ENCODE measurements at places on chromosomes 1 and 21.

- no peak for DNase-seq
Observed at GRCh38 chr1:3499611-3500010, 45.1 kb downstream of the ARHGEF16 start.

- no peak for DNase-seq
Observed at GRCh38 chr1:110594456-110595352, 11.5 kb downstream of the KCNA2 start.

- DNase-seq, result no peak
Observed at GRCh38 chr1:97647776-97648175, 273.1 kb downstream of the DPYD start.

- no peak for DNase-seq
Observed at GRCh38 chr21:25640202-25640942, 1.3 kb downstream of the JAM2 start.

- DNase-seq, result no peak
Observed at GRCh38 chr1:4787551-4787950, 133.1 kb downstream of the AJAP1 start.

DNA sequence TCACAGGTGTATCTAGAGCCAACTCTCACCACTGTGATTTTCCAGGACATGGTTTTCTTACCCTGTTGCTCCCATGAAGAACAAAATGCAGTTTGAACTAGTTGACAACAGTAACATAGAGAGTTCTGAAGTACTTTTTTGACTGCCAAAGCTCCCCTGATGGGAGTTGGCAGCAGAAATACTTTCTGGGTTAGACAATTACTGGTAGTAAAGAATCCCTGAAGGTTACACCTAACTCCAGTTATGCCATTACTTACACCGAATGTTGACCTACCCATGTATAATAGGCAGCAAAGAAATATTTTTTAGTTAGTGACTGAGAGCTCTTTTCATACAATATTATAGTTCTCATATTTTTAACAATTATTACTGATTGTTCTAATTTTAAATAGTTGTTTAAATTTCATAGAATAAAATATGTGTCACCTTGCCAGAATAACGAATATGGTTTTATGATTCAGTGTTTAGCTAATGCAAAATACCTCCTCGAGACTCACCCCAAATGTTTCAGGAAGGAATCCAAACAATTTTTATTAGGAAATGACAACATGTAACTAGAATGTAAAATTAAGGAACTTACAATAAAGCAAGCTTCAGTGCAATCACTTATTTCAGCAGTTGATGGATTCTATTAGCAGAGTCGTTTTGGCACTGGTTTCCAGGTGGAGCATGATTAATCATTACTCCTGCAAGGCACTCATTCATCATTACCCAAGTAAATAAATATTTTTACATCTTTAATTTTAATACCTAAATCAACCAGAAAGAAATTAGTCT lies 237.6 kb downstream of the MRPL39 start:
- DNase-seq, result no peak

- DNase-seq, result no peak
Observed at GRCh38 chr1:1799716-1800115, 21.4 kb upstream of the NADK start.

- no peak for DNase-seq
Observed at GRCh38 chr1:59979666-59980065, 53.1 kb upstream of the CYP2J2 start.

- no peak for DNase-seq
Observed at GRCh38 chr1:150269451-150269850, 635 bp upstream of the APH1A start.

DNA sequence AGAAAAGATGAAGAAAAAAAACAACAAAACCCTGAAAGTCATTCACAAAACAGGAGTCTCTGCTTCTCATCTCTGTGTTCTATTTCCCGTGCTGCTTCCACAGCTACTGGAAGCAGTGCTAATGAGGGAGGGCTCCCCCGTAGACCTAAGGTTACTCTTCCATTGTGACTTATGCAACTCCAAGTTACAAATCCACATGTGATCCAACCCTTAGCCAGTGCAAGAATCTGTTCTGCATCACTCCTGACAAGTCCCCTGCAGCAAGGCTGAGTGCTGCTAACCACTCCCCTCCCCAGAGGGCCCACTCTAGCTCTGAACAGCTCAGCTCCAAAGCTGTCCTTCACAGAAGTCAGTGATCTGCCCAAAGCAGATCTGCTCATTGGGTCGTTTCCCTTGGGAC lies 10.3 kb downstream of the DNALI1 start:
- no peak for DNase-seq

DNA sequence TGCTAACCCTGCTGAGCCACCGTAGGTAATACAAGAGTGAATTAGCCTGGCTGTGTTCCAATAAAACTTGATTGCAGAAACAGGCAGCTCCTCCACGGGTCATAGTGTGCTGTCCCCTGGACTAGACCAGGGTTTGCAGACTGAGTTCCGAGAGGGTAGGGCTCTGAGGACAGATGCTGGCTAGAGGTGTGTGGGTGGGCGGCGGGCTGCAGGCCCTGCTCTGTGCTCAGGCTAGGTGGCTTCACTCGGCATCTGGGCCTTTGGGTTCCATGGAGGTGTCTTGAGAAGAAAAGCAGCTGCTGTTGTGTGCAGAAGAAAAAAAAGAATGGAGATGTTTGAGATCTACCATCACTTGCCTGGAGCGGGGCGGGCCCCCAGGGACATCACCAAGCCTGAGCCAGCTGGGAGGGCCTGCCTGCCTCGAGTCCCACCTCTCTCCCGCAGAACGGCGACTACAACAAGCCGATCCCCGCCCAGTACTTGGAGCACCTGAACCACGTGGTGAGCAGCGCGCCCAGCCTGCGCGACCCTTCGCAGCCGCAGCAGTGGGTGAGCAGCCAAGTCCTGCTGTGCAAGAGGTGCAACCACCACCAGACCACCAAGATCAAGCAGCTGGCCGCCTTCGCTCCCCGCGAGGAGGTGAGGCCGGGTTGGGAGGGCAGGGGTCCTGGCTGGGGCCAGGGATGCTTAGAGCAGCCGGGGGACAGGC lies 7.9 kb downstream of the TMEM201 start:
- DNase-seq, result no peak

- DNase-seq, result no peak
Observed at GRCh38 chr1:183195142-183195574, 9.1 kb downstream of the LAMC2 start.

DNA sequence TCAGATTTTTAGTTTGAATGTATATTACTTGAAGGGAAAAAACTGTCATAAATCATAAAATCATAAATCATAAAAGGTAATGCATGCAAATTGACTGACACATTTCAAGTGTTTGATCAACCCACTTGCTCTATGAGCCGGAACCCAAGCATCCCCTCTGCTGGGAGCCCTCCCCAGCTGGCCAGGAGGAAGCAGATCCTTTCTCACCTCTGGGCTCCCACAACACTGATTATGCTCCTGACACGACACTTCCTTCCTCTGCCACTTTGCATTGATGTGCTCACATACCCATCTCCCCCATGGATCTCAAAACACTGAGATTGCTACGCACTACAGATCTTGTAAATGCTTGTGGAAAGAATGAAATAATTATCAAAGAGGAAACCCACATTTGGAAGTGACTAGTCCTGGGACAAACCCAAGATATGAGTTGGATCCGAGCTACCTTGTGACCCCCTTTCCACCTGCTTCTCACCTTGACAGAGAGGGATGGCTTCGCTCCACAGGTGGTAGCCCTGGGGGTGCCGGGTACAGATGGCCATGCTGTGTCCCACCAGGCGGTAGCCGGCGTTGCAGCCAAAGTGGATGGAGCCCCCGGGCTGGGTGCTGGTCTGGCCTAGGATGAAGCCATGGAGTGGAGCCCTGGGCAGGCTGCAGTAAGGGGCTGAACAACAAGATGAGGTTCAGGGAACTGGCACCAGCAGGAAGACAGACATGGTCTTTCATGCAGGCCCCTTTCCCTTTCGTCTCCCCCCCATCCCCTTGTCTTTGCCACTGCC lies 104.6 kb downstream of the ZSCAN20 start:
- DNase-seq, result no peak

DNA sequence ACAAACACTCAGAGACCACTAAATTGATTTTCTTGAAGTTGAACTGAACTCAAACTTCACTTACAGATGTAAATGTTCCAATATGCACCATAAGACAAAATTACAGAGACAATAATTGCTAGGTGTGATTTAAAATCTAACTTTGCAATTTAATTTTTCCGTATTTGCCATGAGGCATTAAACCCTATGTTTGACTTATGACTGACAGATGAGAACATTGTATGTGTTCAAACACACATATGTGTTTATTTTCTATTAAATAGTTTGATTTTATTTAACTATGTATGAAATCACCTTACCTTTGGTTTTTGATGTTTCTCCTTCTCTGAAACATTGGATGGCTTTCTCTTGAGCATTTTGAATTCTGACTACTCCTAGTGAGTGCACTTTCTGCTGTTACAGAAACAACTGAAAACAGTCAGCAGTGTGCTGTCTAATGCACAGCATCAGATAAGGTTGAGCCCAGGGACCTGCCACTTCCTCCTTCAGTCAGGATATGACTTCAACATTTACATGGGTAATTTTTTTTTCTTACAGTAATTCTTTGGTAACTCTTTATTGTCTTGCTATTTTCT lies at the start of gene SAMSN1:
SAMSN1 (minus strand) TSS at position 410 of the 575 bp plus-strand sequence; CDS start at position 356, 54 bp downstream.
- DNase-seq, result no peak

GRCh38 chr1:230011333-230012092 lies 55.5 kb upstream of the GALNT2 start:
- DNase-seq, result no peak

DNA sequence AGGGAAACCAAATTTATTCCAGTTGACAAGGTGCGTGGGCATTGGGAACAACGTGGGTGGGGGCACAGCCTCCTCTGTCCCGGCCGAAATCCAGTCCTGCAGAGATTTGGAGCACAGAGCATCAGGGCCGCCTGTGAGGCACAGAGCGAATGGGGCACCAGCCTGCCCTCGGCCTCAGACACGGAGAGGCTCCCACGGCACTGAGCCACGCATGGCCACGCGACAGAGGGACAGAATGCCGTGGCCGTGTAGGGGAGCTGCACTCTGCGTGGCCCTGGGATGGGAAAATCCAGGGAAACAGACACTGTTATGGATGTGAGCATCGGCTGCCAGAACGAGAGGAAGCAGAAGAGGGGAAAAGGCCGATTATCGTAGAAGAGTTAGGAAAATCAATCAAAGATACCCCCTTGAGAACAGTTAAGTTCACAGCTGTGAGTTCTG lies 13.5 kb upstream of the C1orf159 start:
- DNase-seq, result no peak

DNA sequence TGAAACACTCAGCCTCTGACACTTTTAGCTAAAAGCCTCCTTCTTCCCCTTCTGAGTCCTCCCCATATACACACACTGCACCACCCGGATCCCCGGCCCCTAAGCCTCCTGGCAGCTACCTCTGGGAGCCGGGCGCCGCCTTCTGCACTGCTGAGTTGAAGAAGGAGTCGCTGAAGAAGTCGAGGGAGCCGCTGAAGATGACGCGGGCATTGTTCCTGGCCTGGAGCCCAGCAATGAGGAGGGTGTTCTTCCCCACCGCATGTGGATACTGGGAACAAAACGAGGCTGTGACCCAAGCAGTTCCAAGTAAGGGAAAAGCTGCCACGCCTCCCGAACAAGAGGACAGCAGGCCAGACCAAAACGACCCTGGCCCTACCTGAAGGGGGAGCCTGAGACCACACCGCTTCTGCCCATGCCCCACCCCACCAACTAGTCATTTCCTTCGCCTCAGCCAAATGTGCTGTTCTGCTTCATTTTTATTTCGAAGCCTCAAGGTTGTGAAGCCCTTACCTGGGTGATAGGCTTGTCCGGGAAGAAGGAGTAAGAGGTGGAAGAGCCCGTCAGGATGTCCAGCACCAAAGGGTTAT lies 7.0 kb downstream of the DDOST start:
- no peak for DNase-seq

- no peak for DNase-seq
Observed at GRCh38 chr1:183609313-183609712, 19.1 kb upstream of the NCF2 start.

- peak; percentile 59 for DNase-seq
Observed at GRCh38 chr1:115062542-115063004, 26.7 kb downstream of the TSPAN2 start.

- DNase-seq, result no peak
Observed at GRCh38 chr1:25208092-25208491, 24.2 kb downstream of the SYF2 start.

GRCh38 chr1:89873288-89873687 lies 52.5 kb downstream of the LRRC8D start:
- no peak for DNase-seq

GRCh38 chr21:26593800-26594199 lies 20.7 kb upstream of the CYYR1 start:
- DNase-seq, result no peak

GRCh38 chr1:245404952-245405351 lies 250.2 kb downstream of the KIF26B start:
- DNase-seq, result no peak

DNA sequence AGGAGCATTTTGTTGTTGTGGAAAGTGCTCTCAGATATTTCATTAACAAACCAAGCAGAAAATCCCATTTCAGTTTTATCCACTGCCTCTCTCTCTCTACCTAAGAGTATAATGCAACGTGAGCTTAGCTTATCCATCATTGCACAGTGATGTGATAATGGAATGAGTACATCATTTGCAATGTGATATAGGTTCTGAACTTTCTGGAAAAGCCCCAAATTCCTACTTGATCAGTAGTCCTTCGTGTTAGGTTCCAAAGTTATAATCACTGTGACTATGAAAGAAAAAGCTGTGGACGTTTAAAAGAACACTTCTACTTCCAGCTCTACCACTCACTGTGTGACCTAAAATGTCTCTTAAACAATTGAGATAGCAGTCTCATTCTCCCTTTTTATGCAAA lies 76.4 kb upstream of the PRMT6 start:
- no peak for DNase-seq

- no peak for DNase-seq
Observed at GRCh38 chr1:115669886-115670285, 28.1 kb downstream of the VANGL1 start.

GRCh38 chr1:201807958-201808632 lies 20.9 kb upstream of the IPO9 start:
- no peak for DNase-seq

- DNase-seq, result no peak
Observed at GRCh38 chr1:77781683-77782082, 2.2 kb downstream of the MIGA1 start.

- DNase-seq, result no peak
Observed at GRCh38 chr1:239555350-239555749, 169.0 kb downstream of the CHRM3 start.

GRCh38 chr21:46344219-46344915 lies 20.4 kb downstream of the PCNT start:
- no peak for DNase-seq

- no peak for DNase-seq
Observed at GRCh38 chr1:43437031-43437973, 16.4 kb downstream of the HYI start.

- no peak for DNase-seq
Observed at GRCh38 chr1:185972096-185972850, 238.1 kb downstream of the HMCN1 start.

DNA sequence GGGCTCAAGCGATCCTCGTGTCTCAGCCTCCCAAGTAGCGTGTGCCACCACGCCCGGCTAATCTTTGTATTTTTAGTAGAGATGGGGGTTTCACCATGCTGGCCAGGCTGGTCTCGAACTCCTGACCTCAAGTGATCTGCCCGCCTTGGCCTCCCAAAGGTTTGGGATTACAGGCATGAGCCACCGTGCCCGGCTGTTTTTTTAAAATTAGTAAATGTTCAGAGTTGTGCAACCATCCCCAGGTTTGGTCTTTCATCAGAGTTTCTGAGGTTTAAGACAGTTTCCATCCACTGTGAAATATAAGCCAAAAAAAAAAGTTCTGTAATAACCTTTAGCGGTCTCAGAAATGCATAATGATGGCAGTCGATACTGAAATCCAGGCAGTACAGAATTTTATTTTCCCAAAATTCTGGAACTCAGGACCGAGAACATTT lies 550 bp upstream of the SYT11 start:
- no peak for DNase-seq
